ENCODE measurements at places on chromosomes 13 and 19.
A peak's percentile ranks its signal among the peaks of the same experiment; 100 is the strongest.

DNA sequence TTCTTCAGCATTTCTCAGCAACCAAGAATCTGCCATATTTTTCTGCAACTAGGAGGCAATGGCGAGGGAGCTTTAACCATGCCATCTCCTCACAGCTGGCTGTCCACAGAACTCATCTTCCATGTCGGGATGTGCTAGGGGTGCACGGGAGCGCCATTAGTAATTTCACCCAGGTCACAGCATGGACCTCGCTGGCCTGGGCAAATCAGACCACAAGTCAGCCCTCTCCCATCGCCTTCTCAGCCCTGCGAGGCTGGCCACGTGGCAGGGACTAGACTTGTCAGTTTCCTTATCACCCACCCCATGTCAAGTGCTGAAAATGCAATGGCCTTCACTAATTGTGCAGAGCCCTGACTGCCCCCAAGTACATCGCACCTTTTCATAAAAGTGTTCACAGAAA lies 15.7 kb downstream of the COL4A1 start:
- DNase-seq, result no peak

GRCh38 chr19:49020931-49021895 lies 2.9 kb downstream of the CGB3 start:
- no peak for DNase-seq

- DNase-seq, result no peak
Measured at GRCh38 chr19:41323430-41324125, 13.6 kb downstream of the CCDC97 start.

DNA sequence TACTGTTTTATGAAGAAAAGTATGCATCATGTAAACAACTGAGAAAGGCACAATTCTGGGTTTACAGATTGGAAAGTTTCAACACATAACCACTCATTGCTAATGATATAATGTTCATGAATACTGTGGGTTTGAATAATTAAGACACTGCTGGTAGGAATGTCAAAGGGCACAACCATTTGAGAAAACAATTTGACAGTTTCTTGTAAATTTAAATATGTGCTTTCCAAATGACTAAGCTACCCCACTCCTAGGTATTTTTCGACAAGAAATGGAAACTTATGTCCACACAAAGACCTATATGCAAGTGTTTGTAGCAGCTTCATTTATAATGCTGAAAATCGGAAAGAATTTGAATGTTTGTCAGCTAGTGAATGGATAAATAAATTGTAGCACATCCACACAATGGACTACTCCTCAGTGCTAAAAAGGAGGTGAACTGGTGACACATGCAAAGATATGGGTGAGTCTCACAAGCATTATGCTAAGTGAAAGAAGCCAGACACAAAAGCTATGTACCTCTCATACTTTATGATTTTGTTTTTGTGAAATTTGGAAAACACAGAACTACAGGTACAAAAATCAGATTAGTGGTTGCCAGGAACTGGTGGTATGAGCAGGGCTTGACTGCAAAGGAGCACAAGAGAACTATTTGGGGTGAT lies 44.8 kb upstream of the FLT1 start:
- no peak for DNase-seq

DNA sequence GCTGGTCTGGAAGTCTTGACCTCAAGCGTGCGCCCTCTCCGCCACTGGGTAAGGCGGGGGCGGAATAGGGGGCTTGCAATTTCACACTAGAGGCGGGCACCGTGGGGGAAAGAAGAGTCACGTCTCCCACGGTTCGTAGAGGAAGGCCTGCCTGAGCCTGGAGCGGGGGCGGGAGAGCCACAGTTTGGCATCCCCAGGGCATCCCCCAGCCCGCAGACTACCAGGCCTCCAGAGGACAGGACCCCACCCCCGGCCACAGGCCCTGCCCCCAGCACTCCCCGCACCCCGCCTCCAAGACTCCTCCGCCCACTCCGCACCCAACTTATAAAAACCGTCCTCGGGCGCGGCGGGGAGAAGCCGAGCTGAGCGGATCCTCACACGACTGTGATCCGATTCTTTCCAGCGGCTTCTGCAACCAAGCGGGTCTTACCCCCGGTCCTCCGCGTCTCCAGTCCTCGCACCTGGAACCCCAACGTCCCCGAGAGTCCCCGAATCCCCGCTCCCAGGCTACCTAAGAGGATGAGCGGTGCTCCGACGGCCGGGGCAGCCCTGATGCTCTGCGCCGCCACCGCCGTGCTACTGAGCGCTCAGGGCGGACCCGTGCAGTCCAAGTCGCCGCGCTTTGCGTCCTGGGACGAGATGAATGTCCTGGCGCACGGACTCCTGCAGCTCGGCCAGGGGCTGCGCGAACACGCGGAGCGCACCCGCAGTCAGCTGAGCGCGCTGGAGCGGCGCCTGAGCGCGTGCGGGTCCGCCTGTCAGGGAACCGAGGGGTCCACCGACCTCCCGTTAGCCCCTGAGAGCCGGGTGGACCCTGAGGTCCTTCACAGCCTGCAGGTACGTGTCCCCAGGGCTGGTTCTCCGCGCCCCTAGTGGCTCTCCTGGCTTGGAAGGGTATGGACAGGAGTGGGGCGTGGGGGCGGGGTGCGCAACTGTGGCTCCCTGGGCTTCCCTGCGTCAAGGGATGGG lies at the start of gene ANGPTL4:
TSS of gene ANGPTL4 (plus strand) at position 353 of the 969 bp plus-strand sequence. CDS start at position 520, 167 bp downstream.
- peak; percentile 4 for DNase-seq

DNA sequence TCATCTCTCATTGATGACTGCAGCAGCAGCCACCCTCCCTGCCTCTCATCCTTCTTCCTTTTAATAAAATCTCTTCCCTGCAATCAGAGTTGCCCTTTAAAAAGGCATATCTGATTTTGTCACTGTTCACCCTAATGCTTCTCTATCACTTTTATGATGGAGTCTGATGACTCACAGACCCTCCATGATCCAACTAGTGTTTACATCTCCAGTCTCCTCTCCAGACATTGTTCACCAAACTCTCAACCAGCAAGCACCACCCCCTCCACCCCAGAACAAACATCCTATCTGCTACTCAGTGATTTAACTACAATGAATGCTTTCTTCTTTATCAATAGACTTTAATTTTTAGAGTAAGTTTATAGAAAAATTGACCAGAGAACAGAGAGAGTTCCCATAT lies 59.5 kb downstream of the TNFSF11 start:
- DNase-seq, result no peak

DNA sequence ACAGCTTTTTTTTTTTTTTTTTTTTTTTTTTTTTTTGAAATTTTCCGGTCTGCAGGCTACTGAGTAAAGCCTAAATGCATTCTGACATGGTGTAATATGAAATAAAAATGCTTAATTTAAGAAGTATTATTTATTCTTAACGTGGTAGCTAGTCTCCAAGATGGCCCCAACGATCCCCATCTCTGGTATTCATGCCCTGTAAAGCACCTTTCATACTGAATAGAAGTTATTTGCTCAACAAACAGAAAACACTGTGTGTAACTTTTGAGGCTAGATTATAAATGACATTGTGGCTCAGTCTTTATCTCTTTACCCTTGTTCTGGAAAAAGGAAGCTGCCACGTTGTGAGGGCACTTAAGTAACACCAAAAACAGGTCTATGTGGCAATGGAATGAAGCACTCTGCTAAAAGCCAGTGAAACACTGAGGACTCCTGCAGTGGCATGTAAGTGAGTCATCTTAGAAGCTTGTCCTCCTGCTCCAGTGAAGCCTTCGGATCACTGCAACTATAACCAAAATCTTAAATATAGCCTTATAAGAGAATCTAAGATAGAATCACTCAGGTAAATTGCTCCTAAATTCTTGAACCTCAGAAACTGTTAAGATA lies 128.7 kb downstream of the UGGT2 start:
- no peak for DNase-seq

DNA sequence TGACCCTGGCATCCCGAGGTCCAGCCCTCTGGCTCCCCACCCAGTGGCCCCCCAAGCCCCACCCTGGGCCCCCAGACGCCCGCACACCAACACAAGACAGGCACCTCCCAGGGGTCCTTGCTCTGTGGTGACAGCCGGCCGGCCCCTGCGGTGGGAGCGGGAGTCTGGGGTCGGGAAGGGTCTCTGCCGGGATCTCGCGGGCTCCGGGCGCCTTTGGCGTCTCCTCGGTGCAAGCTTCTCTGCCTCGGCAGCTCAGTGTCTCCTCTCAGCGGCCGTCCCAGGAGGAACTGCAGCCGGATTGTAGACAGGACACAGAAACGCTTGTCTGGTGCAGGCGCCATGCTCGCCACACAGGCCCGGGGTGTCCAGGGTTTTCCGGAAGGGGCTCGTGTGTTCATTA lies 43.7 kb downstream of the TMEM255B start:
- no peak for DNase-seq

DNA sequence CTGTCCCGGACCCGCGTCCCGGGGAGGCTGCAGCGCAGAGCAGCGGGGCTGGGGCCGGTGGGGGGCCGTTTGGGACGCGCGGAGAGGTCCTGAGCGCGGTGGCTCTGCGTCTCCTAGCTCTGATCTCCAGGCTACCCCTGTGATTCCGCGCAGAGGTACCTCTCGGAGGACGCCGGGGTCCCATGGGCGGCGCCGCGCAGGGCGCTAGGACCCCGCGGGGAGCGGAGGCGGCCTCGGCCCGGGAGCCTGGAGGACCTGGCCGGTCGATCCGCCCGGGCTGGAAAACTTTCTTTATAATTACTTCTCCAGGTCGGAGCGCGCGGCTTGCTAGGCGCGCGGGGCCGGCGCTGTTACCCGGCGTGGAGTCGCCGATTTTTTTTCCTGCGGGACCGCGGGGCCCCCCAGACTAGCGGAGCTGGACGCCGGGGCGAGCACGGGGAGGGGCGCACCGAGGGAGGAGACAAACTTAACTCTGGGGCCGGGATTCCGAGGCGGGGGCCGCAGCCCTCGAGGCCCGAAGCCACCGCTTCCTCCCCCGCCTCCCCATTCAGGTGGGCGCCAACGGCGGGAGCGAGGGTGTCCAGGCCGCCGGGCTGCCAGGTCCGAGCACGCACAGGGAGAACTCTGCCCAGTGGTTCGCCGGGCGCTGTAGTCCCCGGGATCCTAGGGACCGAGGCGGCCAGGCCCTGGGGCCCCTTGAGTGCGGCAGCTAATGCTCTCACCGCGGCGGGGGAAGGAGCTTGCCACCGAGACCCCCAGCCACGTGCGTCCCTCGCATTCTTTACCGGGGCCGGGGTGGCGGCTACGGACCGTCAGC lies 848 bp upstream of the CEBPA start:
- DNase-seq, result no peak

DNA sequence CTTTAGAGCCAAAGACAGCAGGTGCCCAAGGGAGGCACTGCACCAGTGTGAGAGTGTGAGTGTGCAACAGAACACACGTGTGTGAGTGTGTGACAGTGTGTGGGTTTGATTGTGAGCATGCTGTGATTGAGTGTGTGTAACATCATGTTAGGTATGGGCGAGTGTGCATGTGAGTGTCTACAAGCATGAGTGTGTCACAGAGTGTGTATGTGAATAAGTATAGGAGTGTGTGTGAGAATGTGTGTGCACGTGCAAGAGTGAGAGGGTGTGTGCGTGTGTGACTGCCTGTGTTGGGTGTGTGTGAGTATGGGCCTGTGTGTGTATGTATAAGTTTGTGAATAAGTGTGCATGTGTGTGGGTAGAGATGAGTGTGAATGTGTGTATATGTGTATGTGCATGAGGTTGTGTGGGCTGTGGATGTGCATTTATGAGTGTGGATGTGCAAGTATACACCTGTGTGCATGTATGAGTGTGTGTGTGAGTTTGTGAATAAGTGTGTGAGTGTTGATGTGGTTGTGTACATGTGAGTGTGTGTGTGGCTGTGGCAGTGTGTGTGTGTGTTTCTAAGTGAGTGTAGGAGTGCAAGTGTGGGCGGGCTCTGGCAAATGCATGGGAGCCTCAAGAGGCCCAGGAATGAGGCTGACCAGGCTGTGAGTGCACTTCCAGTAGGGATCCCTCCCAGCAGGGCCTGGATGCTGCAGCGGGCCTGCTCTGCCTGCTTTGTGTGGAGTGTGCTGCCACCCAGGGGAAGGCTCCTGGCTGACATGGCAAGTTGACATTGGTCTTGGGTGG lies 198.4 kb downstream of the COL4A1 start:
- DNase-seq, result no peak

DNA sequence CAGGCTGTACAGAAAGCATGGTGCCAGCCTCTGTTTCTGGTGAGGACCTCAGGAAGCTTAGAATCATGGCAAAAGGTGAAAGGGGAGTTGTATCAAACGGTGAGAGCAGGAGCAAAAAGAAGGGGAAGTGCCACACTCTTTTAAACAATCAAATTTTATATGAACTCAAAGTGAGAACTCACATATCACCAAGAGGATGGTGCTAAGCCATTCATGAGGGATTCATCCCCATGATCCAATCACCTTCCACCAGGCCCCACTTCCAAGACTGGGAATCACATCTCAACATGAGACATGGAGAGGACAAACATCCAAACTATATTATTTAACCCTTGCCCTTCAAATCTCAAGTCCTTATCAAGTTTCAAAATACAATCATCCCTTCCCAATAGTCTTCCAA lies 836.7 kb downstream of the SLITRK5 start:
- DNase-seq, result no peak

DNA sequence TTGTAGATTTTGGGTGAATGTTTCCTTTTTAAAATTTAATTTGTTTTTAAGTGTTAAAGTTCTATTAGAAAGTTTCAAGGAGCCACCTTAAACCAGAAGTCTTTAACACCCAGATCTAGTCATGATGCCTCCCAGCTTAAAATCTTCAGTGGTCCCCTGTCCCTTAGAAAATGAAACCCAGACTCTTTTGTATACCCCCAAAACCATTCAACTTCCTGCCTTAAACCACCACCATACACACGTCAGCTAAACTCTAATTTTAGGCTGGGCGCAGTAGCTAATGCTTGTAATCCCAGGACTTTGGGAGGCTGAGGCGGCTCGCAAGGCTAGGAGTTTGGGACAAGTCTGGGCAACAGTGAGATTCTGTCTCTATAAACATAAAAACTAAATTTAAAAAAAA lies 37.9 kb downstream of the N4BP2L1 start:
- DNase-seq, result no peak

DNA sequence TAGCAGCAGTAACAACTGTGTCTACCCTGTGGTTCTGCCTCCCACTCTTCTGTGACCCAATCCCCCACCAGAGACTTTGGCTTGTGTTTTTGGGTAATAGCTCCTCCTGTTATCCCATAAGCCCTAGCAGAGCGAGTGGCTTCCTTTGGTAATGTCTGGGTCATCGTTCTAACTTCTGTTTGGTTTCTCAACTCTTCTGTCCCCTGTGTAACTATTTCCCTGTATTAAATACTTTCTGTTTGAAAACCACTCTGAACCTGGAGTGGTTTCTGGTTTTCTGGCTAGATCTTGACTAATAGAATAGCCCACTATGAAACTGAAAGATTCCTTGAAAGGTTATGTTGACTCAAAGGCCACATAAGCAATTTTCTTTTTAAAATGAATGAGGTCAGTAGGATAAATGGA lies 350.0 kb downstream of the DCT start:
- no peak for DNase-seq

GRCh38 chr19:1214862-1215731 lies 9.5 kb downstream of the STK11 start:
- no peak for DNase-seq
